NCI-H2029 treated with DMSO at 0.1 percent for 48 hours (cell line): ENCODE measurements at places on chromosomes 1 and 21.

DNA sequence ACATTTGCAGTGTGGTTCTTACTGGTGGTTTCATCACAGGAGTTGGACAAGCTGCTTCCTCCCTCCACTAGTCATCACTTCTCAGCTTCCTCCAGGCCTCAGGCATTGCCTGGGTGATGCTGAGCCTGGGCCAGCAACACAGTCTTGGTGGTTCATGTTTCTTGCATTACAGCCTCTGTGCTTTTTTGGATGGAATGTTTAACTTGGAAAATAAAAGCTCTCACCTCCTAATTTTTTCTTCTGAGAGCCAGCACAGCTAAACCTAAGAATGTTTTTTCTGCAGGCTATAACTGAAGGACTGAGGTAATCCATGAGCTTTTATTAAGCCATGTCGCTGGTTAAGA lies 66.1 kb upstream of the RHOU start:
- DNase-seq = no peak

- no peak for DNase-seq
These were observed 15.9 kb downstream of the VPS13D start for GRCh38 chr1:12245733-12246132.

DNA sequence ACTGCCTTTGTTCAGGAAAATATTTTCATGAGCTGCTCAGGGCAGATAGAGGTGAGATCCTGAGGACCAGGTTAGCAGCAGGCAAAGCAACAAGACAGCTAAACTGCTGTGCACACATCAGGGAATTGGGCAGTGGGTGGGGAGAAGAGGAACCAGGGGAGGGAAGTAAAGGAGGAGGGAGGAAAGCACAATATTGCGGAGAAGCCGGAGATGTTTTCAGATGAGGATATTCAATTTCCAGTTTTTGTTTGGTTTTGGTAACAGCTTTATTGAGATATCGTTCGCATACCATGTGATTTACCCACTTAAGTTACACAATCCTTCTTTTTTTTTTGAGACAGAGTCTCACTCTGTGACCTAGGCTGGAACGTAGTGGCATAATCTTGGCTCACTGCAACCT lies 34.5 kb downstream of the EPHA10 start:
- no peak for DNase-seq

DNA sequence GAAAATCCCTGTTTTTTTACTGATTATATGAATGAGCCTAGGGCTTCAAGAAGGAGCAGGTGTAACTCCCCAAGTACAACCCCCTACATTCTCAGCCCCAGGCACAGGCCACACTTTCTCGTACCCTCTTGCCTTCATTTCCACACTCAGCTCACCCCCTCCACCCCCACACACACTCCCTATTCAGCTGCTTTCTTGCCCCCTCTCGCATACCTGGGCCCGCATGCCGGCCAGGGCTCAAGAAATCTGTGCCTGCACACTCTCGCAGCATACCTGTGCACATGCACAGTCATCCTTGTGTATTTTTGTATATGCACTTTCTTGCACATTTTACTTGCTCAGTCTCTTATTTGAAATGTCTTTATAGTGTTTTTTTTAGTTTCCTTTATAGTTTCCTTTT lies 2.0 kb downstream of the PTPRF start:
- no peak for DNase-seq

GRCh38 chr1:23196627-23197328 lies 20.5 kb downstream of the HTR1D start:
- DNase-seq = no peak

DNA sequence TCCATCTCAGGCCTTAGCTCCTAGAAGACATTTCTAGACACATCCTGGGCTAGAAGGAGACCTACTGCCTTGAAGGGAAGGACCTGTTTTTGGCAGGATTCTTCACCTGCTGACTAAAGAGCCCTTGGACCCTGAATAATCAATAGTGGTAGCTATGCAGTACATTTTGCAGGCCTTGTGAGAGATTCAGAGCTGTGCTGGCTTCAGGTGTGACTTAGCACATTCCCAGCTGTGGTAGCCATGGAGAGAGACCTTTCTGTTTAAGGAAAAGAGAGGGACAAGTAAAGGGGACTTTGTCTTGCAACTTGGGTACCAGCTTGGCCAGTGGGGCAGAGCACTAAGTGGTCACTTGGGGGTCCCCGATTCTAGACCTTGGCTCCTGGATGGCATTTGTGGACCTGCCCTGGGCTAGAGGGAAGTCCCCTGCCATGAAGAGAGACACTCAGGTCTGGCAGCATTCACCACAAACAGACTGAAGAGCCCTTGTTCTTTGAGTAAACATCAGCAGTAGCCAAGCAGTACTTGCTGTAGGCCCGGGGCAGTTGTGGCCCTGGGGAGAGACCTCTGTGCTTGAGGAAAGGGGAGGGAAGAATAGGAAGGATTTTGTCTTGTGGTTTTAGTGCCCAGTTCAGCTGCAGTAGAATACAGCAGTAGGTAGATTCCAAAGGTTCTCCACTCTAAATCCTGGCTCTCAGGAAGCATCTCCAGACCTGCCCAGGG lies 26.2 kb upstream of the CD1A start:
- DNase-seq = peak; percentile 92

DNA sequence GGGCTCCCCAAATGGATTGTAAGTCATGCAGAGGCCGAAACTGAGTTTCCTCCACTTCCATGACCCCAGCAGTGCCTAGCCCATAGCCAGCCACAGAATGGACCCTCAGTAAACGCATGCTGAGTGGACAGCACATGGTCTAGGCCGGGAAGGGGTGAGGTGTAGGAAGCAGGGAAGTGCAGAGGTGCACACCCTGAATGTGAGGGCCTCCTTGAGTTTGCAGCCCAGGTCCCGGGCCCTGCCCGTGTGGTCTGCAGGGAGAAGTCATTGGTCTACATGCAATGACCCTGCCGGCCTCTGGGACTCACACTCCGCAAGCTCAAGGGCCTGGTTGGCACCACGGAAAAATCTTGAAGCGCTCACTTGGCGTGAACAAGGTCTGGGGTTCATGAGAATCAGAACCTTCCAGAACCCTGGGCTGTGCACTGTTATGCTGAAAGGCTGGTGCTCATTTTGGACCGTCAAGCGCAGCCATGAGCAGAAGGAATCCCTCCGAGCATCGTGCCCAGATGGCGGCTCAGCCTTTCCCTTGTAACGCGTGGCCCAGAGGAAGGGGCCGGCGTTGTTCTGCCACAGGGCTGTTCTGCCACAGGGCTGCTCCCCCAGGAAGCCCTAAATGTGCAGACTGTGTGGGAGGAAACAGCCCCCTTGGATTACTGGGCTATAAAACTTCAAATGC lies 66.4 kb downstream of the PSMG1 start:
- DNase-seq = no peak

- DNase-seq = no peak
These were observed 94.5 kb downstream of the PRDM2 start for GRCh38 chr1:13794231-13795187.

- DNase-seq = no peak
These were observed 122.9 kb upstream of the GALNT2 start for GRCh38 chr1:229943988-229944743.

GRCh38 chr1:228145463-228146416 lies 4.0 kb upstream of the GJC2 start:
- DNase-seq = no peak

- no peak for DNase-seq
These were observed 52.7 kb downstream of the PKN2 start for GRCh38 chr1:88736633-88737248.

GRCh38 chr1:238624776-238625175 lies 734.1 kb upstream of the ZP4 start:
- no peak for DNase-seq

GRCh38 chr1:156135930-156136871 lies 17.2 kb upstream of the SEMA4A start:
- no peak for DNase-seq

DNA sequence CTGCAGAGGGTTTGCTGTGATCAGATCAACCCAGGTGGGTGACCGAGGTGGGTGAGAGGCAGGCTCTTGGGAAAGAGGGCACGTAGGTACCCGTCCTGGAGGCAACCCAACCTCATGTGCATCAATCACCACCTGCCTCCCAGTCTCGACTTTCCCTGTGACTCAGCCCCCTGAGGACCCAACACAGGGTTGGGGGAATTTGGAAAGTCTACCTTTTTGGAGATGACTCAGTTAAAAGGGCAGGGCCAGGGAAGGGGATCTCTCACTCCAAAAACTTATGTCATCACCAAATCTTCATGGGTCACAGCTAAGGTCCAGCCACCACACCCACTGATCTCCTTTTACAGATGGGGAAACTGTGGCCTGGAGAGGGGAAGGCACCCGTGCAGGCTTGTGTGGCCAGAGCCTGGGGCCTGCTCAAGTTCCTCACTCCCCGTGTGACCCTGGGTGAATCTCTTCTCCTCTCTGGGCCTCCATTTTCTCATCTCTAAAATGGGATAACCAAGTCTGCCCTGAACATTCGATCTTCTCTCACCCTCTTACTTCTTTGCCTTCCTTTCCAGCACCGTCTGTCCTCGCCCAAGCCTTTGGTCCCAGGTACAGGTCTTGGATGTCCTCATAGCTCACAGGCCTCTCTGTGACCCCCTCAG lies 34.6 kb upstream of the WNT4 start:
- no peak for DNase-seq

DNA sequence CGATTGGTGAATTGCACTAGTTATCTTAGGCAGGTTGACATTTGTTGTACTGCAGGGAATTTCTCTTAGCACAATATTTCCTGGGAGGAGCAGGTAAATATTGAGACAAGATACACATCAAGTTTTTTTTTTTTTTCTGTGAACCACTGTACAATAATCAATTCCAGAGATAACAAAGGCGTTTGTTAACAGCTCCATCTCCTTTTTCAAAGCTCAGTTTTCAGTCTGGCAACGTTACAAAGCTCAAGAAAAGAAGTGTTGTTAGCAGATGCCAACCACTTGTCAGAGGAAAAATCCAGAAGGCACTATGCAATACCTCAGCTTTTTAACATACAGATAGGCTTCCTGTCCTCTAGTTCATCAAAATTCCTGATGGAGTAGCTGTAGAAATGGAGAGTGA lies 40.9 kb upstream of the DAB1 start:
- peak; percentile 87 for DNase-seq

GRCh38 chr1:2973601-2974593 lies 47.4 kb upstream of the ACTRT2 start:
- no peak for DNase-seq

DNA sequence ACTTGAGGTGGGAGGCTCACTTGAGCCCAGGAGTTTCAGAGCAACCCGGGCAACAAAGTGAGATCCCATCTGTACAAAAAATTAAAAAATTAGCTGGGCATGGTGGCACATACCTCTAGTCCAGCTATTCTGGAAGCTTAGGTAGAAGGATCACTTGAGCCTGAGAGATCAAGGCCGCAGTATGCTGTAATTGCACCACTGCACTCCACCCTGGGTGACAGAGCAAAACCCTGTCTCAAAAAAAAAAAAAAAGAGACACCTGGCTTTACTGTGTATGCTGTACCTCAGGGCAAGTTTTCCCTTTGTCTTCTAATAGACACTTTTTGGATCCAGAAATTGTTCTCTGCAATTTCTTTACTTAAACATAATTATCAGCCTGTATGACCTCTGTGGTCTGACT lies 23.1 kb upstream of the RCC1 start:
- DNase-seq = no peak

- no peak for DNase-seq
These were observed 3.5 kb downstream of the CEP170 start for GRCh38 chr1:243251539-243251938.

- no peak for DNase-seq
These were observed 971 bp upstream of the GNG4 start for GRCh38 chr1:235650341-235651169.

DNA sequence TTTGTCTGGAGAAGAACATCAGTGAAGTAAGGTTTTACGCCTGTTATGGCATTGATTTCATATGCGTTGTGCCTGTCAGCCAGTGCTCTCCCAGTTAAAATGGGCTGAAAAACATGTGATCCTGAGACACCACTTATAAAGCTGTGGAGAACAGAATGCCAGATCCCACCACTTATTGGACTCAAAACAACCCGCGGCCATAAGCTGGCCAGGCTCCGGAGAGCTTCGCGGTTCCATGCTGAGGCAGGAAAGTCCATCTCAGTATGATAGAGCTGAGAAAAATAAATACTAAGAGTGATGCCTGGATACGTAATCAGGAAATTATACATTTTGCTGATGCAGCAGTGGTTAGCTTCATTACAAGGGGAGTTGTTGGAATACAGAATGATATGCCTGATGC lies 5.1 kb downstream of the APOBEC4 start:
- DNase-seq = no peak

DNA sequence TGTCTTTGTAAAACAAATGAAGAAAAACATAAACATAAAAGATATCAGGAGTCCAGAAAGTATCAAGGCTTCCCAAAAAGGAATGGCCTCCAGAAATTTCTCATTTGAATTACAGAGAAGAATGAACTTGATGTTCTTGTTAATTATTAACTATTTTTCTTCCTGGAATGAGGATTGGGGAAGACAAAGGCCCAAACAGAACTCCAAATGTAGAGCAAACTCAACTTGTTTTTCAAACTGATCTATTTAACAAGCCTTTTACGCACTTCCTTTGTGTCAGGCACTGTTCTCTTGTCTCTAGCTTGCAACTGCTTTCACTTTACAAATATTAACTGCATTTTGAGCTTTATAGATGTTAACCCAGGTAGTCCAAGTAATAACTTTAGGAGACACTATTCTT lies 45.5 kb downstream of the LAMC2 start:
- no peak for DNase-seq

DNA sequence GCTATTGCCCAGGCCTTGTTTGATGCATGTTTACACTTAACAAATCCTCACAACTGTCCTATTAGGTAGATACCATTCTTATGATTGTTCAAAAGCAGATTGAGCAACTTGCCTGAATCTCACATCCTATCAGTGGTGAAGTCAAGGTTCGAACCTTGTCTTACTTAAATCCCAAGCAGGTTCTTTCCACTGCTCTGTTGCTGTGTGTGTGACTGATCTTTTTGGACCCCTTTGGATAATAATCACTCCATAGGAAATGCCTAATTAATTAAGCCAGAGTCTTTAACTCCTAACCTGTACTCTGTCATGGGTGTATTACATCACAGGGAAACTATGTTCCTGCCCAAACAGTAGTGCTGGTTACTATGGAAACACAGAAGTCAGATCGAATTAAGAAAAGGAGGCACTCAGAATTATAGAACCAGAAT lies 84.2 kb downstream of the SPATA46 start:
- DNase-seq = no peak

GRCh38 chr1:182430263-182431068 lies 19.5 kb upstream of the RGSL1 start:
- no peak for DNase-seq

DNA sequence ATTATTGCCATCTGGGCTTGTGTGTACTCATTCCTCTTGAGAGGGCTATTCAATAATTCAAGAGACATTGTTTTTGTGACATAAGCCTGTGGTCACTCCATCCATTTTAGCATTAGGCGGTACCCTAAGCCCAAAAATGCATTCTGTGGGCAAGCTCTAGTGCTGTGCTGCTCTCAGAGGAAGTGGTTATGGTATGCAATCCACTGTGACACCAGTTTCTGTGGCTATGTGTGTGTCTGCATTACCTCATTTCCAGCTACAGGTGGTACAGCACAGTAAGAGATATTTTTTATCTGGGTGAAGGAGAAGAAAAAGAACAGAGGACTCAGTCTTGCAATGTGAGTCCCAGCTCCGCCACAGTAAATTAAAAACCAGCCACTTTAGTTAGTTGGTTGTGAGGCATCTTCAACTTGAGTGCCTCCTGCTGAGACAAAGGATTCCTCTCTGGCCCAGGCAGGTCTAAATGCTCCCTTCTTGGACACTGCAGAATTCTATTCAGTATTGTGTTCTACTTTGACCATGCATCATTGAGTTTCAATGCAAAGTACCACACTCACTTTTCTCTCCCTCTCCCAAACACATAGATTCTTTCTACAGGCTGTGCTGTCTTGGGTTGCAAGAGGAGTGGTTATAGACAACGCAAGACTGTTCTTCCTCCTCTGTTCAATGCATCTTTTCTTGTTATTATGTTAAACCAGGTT lies 777.8 kb upstream of the BRINP3 start:
- no peak for DNase-seq

GRCh38 chr1:230313453-230314141 lies 112.5 kb downstream of the PGBD5 start:
- no peak for DNase-seq
